ENCODE measurements at places on chromosomes 2 and 18.

GRCh38 chr2:230664128-230664527 is 48.5 kb upstream of the CAB39 start:
- no peak for DNase-seq

DNA sequence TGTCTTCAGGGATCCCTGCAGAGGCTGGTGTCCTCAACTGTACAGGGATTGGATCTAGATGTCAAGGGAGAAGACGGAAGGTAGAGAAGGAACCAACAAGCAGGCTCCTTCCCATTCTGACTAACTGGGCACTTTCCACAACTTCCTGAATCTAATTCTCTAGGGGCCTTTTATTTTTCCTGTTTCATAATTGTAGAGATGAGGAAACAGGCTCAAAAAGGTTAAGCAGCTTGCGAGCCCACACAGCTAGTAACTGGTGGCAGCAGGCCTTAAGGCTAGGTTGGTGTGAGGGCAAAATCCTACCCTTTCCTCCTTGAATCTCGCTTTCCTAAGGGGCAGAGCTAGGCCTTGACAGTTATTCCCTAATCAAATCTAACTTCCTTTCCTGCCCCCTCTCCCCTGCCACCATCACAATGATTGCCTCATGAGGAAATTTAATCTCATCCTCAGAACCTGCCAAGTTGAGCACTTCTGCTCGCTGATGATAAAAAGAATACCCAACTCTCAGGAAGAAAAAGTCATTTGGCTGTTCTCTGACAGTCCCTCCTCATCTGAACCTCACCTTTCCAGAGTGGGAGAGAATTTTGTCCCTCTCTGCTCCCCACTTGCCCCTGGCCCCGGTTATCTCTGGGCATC is 35.7 kb upstream of the POLE4 start:
- DNase-seq: no peak

- no peak for DNase-seq
Measured at GRCh38 chr2:203500297-203500696, 34.8 kb downstream of the RAPH1 start.

DNA sequence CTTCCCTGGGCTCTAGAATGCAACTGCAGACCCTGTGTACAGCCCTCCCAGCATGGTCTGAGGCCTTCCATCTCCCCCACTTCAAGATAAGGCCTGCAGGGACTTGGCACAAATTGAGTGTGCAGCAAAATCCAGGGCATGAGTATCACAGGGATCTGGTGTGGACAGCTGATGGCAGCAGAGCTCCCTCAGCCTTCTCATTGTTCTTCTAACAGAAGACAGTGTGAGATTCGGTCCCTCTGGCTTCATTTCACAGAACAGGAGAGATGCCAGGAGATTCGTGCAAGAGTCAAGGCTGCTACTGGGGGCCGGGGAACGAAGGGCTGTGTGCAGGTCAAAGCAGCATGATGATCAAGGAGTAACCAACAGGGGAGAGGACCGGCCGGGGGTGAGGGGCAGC is 85.8 kb downstream of the UXS1 start:
- no peak for DNase-seq

GRCh38 chr18:681985-682384 is 24.5 kb downstream of the TYMS start:
- no peak for DNase-seq

DNA sequence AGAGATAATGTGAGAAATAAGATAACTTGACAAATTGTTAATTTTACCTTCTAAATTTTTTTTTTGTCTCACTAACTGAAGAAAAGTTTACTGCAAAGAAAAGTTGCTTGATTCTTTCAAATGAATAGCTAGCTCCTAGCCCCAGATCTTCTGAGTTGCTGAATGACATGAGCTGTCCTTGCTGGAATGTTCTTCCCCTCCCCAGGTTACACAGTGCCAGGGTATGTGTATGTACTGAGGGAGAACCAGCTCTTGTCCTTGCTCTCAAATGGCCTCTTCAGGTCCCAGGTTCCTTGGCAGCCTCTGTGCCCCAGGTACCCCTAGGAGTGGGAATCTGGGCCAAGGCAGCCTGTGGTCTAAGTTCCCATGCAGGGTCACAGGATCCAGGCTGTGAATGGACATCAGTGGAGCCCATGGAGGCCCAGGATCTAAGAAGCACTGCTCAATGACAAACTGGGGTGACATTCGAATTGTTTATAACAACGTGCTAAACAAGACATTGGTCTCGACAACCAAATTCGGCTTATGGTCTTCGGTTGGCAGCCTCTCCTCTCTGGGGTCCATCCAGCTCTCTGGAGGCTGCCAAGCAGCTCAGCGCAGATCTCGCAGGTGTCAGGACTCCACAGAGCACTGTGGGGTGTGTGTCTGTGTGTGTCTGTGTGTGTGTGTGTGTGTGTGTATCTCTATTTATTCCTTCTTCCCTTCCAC is 17.1 kb upstream of the INO80C start:
- DNase-seq: no peak

DNA sequence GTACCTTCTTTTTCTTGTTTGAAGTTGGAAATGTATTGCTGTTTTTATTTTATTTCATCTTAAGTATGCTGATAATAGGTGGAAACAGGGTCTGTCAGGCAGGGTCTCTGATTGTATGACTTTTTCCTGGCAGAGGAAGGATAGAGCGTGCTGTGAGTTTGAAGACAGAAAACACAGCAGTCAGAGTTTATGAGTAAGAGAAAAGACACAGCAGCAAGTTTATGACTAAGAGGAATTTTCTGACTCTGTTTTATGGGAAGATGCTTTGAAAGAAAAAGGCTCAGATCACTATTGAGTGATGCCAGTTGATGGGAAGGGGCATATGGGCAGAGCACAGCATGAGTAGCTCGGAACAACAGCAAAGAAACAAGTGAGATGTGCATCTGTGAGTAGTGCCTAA is 379.1 kb downstream of the MEIS1 start:
- no peak for DNase-seq

DNA sequence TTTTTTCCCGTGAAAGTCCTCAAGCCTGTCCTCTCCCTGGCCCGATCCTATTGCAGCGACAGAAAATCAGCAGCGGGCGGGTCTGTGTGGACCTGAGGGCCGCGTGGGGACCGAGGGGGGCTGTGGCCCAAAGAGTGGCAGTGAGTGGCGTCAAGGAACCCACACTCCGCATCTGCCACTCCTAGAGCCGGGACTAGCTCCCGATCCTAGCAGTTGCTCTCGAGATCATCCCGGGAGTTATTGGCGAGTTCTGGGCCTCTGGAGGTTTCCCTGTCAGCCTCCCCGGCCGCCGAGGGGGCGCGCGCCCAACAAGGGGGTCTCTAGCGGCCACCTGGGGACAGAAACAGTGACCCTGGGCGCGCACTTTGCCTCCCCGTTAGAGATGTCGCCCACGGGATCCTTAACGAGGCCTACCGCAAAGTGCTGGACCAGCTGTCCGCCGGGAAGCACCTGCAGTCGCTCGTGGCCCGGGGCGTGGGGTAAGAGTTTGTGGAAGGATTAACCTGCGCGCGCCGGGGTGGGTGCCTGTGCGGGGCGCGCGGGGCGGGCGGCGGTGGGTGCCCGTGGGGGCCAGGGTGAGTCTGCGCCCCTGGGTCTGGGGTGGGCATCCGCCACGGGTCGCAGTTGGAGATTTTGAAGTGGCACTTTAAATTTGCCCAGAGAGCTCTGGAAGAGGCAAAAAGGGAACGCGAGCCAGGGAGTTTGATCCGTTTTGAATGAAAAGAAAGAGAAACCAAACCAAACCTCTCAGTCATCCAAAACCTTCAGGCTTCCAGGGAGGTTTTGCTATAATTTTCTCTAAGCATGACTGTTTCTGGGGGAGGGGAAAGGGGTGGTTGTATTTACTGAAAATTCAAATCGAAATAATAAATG is 3.5 kb downstream of the ADCYAP1 start:
- DNase-seq: no peak

DNA sequence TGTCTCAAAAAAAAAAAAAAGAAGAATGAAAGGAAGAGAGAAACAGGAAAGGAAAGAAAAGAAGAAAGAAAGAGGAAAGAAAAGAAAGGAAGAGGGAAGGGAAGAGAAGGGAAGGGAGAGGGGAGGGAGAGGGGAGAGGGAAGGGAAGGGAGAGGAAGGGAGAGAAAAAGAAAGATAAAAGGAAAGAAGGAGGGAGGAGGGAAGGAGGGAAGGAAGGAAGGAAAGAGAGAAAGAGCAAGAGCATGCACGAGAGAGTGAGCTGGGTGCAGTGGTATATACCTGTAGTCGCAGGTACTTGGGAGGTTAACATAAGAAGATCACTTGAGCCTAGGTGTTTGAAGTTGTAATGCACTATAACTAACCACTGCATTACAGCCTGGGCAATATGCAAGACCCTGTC is 6.6 kb upstream of the BAZ2B start:
- DNase-seq: no peak

DNA sequence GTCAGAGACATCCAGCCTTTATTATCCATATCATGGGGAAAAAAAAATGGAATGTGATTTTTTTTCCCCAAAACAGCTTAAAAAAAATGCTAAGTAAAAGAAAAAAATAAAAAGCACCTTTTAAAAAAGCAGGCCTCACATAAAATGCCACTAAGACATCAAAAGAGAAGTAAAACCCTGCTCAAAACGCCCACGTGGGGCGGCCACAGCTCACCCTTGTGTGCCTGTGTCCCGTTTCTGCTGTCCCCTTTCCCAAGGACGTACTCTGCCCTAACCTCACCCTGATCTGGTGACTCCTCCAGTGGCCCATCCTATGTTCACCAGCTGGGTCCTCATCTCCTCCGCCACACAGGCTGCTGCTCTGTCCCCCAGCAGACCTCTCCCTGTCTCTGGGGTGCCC is 125.4 kb downstream of the NEDD4L start:
- DNase-seq: no peak

DNA sequence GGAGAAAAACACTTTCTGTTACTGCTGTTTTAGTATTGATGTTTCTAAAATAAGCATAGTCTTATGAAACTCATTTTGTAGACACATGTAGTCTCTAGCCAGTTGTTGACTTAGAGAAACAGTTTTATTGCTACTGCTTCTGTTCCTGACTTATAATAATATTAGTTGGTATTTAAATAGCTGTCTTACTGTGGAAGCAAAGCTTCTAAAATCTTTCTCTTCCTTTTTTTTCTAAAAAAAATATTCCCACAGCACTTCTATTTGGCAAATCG is 121.8 kb downstream of the MTX2 start:
- no peak for DNase-seq

DNA sequence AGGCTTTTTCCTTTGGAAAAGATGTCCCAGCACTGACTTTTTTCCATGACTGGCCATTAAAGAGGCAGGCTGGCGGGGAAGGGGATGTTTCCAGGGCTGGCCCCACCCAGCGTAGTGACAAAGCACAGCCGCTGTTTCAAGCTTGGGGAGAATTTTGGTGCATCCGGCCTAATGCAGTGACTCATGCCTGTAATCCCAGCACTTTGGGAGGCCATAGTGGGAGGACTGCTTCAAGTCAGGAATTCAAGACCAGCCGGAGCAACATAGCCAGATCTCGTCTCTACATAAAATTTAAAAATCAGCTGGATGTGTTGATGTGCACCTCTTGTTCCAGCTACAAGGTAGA is 78.0 kb upstream of the SH3BP4 start:
- no peak for DNase-seq

GRCh38 chr2:136750065-136750464 is 15.3 kb upstream of the THSD7B start:
- no peak for DNase-seq

DNA sequence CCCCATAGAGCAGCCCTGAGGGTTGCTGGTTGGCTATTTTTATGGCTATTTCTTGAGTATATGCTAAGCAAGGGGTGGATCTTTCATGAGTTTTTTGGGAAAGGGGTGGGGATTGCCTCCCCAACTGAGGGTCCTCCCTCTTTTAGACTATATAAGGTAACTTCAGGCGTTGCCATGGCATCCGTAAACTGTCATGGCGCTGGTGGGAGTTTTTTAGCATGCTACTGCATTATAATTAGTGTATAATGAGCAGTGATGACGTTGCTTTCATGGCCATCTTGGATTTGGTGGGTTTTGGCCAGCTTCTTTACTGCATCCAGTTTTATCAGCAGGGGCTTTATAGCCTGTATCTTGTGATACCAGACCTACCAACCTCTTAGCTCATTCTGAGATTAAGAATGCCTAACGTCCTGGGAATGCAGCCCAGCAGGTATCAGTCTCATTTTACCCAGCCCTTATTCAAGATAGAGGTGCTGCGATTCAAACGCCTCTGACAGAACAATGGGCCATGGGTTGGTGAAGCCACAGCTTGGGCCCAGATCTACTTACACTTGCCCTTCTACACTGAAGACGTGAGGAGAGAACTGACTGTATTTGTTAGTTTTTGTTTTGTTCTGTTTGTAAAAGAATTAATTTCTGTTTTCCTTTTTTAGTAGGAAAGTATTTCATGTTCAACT is 53.8 kb upstream of the TMEM163 start:
- DNase-seq: no peak

Measured in left renal pelvis (tissue), 4 donors.